ENCODE measurements at places on chromosomes 7 and 10.

GRCh38 chr7:107799647-107800264 lies 3.3 kb downstream of the SLC26A3 start:
- no peak for DNase-seq

DNA sequence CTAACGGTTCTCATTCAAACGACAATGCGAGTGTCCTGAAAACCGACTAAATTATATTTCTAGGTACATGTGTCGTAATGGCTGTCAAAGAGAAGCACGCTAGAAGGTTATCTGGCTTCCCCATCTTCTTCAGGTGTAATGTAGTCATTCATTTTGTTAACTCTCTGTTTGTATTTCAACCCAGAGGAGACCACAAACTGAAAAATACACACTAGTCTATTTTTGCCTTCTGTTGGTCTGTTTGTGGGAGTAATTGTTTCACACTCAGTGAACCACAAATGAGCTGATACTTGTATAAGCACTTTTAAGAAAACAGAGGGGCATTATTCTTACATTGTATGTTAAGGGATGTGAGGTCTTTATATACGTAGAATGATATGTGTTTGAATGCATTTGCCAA lies 305.9 kb downstream of the GATA3 start:
- no peak for DNase-seq

DNA sequence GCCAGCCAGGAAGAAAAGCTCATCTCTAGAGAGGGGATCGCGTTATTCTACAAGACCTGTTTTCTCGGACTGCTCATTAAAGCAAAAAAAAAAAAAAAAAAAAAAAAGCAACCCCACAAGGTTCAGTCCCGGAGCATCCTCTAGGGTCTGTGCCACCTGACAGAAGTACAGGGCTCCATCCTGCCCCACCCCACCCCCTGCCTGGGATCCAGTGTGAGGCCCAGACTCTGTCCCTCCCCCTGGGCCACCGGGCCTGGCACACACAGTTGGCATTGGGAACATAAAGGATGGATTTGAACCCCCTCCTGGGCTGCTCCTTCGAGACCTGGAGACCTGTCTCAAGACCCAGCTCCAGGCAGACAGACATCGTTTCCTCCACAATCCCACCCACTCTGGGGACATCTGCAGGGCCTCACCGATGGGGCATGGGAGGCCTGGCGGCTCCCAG lies 688 bp downstream of the ORAI2 start:
- DNase-seq, result no peak

- DNase-seq, result peak; percentile 16
Measured at GRCh38 chr10:28800144-28800543, 122.8 kb downstream of the BAMBI start.

- no peak for DNase-seq
Measured at GRCh38 chr10:70744617-70745143, 40.5 kb downstream of the TBATA start.

- DNase-seq, result no peak
Measured at GRCh38 chr7:13017333-13017857, 330.0 kb downstream of the ARL4A start.

DNA sequence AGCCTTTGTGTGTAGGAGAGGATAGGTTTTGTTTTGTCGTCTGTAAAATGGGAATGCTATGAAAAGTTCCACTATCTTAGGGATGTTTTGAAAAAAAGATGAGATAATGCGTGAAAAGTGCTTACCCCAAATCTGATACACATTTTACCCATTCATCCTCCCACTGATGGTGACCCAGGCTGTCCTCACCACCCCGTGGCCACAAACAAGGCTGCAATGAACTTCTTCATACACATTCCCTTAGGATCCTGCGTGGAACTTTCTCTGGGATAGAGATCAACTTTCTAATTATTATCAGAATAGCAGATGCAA lies 399 bp upstream of the OGDHL start:
- no peak for DNase-seq

DNA sequence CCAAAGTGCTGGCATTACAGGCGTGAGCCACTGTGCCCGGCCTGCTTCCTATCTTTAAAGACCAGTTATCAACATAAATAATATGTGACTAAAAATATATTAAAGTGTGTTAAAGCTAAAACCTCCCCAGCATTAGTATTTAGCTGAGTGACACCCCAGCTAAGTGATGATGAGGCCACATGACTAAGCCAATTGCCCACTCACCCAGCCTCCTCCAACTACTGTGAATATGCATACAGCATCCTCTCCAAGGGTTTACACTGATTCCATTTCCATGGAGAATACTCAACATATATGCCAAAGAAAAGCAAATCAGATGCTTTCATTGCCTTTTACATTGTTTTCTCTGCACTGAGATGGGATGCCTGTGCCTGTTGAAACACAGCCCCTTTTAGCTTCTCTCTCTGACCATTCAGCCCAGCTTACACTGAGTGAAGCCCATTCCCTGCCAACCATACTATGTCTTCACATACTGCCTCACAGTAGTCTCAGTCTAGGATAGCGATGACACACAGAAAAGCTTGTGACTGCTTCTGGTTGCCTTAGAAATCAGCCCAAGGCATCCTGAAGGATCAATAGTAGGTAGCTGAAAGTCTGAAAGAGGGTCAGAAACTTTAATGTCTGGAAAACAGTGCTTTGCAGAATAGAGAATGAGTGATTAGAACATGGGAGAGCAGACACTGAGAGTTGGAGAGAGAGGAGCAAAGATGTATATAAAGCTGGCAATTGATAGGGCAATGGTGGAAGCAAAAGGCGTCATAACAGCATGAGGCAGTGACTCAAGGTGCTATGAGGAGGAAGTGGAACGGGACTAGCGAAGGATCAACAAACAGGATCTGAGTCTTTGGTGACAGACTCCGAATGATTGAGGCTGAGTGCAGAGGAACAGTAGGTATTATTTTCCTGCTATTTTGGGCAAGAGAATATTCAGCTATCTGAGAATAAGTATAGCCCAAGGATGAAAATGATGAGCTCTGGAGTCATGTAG lies 19.8 kb upstream of the ATE1 start:
- DNase-seq, result no peak

DNA sequence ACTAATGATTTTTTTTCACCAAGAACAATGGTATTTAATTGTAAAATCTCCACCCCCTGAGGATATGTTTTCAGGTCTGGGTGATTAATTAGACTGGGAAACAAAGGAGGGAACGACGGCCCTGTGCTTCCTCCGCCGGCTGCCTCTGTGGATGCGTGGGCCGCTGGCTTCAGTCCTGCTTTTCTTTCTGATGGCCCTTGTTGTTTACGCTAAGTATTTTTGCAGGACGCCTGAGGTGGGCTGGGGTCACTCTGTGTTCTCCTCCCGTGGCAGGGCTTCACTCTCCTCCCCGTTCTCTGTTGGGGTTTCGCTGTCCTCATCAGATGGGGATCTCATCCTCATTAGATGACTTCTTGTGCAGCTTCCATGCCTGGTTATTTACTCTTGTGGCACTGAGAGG lies 5.2 kb upstream of the ACBD5 start:
- no peak for DNase-seq

- DNase-seq, result no peak
Measured at GRCh38 chr7:2012981-2013380, 219.8 kb downstream of the MAD1L1 start.

DNA sequence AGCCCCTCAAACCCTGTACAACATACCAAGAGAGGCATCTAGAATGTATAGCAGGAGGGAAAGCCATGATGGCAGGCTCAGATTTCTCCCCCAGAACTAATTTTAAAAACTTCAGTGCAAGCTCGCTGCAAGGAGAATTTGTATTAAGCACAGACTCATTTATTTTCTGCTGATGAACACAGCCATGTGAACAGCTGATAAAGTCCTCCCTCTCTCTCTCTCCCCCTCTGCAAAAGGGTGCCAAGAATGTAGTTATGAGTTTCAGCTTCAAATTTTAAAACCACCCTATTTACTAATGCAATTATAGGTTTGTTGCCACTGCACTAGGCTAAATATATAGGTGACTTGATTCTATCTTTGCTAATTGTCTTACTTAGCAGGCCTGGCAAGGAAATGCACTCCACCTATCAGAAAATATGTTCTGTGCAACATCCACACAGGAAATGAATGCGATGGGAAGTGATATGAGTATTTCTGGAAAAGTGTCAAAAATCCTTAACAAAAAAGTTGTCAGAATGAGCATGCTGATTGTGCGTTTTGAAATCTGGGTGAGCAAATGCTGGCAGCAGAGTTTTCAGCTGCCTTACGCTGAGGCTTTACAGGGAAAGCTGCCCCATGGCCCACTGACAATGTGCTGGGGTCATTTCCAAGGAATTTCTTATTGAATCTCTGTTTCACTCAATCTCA lies 43.4 kb upstream of the GHITM start:
- DNase-seq, result no peak

DNA sequence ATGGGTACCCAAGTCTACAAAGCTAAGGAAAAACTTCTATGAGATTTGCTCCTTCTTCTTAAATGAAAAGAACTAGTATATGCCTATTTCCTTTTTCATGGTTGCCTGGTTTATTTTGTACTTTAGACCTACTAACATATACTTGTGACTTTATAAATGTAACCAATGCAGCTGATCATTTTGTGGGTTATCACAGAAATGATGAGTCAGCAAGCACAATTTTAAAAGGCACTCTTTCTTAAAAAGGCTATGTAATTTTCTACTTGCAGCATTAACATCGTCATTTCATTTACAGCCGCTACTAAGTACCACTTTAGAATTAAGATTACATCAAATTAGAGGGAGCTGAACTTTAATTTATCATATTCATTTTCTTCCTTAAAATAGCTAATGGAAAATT lies 13.6 kb downstream of the NEBL start:
- no peak for DNase-seq

- no peak for DNase-seq
Measured at GRCh38 chr7:157871681-157872080, 534.9 kb downstream of the DNAJB6 start.

DNA sequence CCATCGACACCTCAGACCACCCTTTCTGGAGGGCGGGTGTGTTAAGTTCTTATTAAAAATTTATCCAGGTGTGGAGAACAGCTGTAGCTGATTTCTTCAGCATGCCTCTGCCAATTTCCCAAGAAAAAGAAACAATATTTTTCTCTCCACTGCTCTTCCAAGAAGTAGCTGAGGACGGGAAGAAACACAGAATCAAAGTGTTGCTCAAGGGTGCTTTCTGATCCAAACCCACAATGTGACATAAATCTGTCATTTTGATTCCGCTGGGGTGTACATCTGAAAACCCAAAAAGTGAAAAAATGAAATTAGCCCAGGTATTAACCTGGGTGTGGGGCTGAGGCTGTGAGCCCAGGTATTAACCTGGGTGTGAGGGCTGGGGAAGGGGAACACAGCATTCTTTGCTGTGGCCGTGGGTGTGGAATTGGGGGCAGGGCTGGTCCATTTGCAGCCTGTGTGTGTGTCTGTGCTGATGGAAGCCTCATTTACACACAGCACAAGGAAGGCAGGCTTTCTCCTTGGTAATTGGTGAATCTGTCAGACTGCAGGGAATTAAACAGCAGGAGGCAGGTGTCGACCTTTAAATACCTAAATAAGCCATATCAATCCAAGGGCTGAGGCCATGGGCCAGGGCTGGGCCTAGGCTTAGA lies 48.4 kb upstream of the CCDC3 start:
- DNase-seq, result no peak

GRCh38 chr7:22002726-22003125 lies 57.0 kb upstream of the CDCA7L start:
- DNase-seq, result no peak

DNA sequence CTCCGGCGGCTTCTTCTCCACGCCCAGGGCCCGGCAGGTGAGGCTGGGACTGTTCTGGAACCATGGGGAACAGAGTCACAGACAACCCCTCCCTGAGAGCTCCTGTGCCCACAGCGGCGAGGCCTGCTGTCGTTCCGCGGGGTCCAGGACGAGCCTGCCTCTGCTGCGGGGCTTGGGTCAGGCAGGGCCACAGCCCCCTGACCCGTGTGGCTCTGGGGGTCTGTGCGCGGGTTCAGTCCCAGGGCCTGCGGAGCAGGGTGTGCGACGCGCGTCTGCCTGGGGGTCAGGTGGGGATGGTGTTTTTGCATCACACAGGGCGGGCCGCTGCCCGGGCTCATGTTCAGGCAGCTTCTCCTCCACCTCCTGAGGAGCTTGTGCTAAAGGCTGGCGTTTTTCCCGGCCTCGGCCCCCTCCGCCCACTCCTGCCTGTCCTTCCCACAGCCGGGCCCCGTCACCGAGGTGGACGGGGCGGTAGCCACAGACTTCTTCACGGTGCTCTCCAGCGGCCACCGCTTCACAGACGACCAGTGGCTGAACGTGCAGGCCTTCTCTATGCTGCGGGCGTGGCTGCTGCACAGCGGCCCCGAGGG lies 8.4 kb downstream of the AP5Z1 start:
- DNase-seq, result no peak

DNA sequence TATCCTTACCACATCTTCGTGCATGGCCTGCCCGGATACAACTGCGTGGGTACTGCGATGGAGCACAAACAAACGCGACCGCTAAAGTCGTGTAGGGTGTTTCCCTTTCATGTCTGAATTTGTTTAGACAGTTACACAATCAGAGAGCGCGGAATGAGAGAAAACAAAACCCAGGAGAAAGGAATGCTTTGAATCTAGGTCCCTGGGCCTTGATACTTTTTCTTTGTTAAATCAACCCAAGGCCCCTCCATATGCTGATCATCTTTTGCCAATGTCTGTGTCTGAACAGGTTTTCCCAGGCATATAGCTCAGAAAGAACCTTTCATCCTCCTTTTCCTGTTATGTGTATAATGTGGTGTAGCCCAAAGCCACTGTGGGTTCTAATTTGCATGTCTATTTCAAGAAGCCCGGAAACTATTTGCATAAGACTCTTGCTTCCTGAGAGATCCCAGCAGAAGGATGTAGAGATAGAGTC lies 145.8 kb downstream of the FRMD4A start:
- DNase-seq, result no peak

GRCh38 chr10:35058686-35059085 lies 31.5 kb downstream of the CUL2 start:
- no peak for DNase-seq

- no peak for DNase-seq
Measured at GRCh38 chr7:51233374-51233773, 83.2 kb downstream of the COBL start.

GRCh38 chr10:28250358-28250757 lies 52.5 kb downstream of the MPP7 start:
- no peak for DNase-seq

- DNase-seq, result no peak
Measured at GRCh38 chr7:150738591-150739001, 1.4 kb downstream of the GIMAP5 start.
